Stimulated activated CD4-positive, alpha-beta T cell treated with anti-CD3 and anti-CD28 coated beads, TNF-alpha, amount 100 ng/mL, for 24 hours (primary cell): ENCODE measurements at places on chromosomes 7 and 10.

DNA sequence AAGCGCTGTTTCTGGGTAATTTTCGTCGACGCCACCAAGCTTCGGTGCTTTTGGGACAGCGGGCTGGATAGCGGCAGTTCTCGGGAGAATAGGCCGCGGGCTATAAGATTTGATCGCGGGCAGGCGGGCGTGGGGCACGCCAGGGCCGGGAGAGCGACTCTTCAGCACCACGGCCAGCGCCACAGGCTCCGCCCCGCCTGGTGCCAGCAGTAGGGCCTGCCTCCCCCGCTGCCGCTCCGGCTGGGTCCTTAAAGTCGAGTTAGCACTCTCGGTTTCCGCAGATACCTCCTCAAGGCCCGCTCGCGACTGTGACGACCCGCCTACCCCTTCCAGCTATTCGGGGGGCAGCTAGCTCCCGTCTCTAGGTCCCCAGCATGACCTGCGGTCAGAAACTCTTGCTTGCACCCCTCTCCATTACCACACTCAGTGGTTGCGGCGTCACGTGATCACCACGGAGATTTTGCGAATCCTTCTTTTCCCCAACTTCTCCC lies 9.4 kb downstream of the NXPH1 start:
- DNase-seq, result no peak

- no peak for DNase-seq
These were observed 6.7 kb downstream of the TES start for GRCh38 chr7:116216956-116217571.

DNA sequence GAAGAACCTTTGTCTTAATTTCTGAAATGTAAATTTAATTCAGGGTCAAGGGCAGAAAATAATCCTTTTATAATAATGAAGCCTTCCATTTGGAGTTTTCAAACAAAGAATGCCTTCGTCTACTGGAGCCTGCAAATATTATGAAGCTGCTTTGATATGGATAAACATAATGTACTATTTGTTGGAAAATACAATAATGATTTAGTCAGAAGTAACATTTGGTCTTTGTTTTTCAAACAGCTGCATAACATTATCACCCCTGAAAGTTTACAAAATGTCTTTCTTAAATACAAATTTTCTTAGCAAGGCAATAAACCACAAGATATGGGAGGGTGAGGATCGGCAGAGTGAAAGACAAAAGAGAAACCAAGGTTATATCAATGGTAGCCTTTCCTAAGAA lies 41.5 kb downstream of the TMEM26 start:
- no peak for DNase-seq

- no peak for DNase-seq
These were observed 894 bp downstream of the ATXN7L1 start for GRCh38 chr7:105875505-105875904.

- DNase-seq, result no peak
These were observed 41.1 kb downstream of the CCDC3 start for GRCh38 chr10:12960334-12960898.

- no peak for DNase-seq
These were observed 62.8 kb downstream of the CTBP2 start for GRCh38 chr10:125097409-125098070.

- DNase-seq, result no peak
These were observed 54.9 kb upstream of the RHOBTB1 start for GRCh38 chr10:60998932-60999331.

DNA sequence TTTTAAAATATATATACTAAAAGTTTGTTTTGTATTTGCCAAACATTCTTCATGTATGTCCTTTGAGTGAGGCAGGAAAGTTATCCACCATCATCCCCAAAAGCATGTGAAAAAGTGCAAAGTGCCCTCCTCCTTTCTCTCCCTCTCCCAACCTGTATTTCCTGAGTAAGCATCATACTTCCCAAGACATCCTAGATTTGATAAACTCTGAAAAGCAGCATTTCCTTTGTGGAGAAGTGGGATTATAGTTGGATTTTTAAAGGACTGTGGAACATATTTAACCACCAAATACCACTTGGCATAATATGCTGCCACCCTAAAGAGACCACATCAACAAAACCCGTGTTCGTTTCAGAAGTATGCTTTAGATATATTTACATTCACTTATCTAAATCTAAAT lies 36.9 kb downstream of the NET1 start:
- DNase-seq, result no peak

DNA sequence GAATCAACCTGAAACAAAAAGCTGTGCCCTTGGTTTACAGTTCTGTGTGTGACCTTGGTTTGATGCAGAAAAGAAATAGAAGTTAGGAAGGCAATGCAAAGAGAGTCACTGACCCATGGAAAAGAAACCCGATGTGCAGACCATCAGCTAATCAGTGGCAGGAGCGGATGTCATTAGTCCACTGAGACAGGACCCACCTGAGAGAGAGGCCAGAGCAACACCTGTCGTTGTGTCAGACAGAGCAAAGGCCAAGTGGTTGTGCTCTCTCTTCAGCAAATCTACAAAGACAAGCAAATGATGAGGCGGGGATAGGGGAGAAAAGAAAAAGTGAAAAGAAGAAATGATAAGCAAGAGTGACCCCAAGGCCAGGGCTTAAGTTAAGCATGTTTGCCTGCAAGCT lies 8.7 kb downstream of the GAD2 start:
- DNase-seq, result no peak

DNA sequence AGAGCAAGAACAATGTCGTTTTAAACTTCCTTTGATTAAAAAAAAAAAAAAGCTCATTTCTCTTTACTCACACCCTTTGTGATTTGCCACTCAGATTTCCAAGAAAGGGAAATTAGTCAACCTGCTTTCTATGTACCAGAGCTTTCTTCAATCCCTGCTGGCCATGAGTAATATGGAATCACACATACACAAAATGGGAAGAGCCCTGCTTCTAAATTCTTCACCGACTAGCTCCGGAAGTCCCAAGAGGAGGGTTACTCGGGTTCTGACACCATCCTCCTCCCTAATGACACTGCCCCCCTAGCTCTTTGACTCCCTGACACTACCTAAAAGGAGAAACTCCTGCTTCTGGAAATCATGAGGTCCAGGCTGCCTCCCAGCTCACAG lies 81.8 kb upstream of the SFMBT2 start:
- DNase-seq, result no peak

- DNase-seq, result no peak
These were observed 463.2 kb downstream of the GALNT17 start for GRCh38 chr7:71595176-71595575.

DNA sequence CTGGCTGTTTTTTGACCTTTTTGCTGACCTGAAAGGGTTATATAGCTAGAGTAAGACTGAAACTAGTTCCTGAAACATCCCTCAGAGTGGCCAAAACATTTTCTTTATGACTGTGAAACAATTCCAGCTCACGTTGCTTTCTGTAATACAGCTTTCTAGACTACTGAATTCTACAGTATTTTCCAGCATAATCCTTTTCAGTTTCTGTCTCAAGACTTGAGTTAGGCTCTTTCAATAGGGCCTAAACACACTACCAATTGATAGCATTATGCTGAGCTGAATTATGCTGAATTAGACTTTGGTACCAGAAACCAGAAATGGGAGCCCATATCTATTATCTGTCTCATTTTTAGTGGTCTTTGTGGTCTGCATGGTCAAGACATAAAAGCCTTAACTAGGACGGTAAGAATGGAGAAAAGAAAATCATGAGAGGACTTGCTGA lies 72.6 kb downstream of the EPDR1 start:
- no peak for DNase-seq

DNA sequence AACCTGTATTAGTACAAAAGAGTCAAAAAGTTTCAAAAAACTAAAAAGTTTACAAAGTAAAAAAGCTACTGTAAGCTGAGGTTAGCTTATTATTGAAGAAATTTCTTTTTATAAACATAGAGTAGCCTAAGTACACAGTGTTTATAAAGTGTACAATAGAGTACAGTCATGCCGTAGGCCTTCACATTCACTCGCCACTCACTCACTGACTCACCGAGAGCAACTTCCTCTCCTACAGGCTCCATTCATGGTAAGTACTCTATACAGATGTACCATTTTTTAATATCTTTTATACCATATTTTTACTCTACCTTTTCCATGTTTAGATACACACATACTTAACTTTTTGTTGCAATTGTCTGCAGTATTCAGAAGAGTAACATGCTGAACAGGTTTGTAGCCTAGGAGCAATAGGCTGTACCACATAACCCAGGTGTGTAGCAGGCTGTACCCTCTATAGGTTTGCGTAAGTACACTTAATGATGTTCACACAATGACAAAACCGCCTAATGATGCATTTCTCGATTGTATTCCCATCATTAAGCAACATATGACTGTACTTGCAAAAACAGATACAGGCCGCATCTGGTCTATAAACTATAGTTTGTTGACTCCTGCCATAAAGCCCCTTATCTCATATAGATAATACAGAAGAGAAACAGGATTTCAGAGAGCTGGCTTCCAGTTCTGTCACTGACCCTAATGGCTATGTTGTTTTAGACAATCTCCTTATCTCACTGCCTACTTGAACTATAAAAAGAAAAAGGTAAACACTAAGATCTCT lies 438.8 kb downstream of the HTR7 start:
- no peak for DNase-seq

GRCh38 chr10:127243490-127244272 lies 47.3 kb upstream of the INSYN2A start:
- no peak for DNase-seq

- DNase-seq, result no peak
These were observed 48.7 kb upstream of the OCM2 start for GRCh38 chr7:98038731-98039130.

GRCh38 chr7:30707391-30708357 lies 25.4 kb upstream of the CRHR2 start:
- DNase-seq, result no peak

GRCh38 chr7:23981314-23981713 lies 271.3 kb downstream of the STK31 start:
- DNase-seq, result no peak

- DNase-seq, result no peak
These were observed 15.4 kb upstream of the CCDC3 start for GRCh38 chr10:13016886-13017285.

DNA sequence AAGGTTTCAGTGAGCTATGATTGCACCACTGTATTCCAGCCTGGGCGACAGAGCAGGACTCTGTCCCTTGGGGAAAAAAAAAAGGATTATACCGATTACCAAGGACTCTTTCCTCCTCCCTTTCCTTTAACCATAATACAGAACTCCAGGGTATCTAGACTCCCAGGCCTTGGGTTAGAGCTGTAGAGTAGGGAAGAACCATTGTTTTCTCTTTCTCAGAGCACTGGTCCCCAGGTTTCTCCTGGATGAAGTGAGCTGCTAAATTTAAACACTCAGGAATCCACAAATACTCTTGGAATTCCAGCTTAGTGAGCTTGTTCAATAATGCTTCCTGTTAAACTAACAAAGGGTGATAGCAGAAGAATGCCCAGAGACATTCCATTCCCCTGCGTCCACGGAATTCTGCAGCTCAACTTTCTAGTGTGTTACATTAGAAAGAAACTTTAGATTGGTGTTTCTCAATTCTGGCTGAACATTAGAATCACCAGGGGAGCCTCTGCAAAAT lies 14.6 kb upstream of the RPEL1 start:
- DNase-seq, result no peak

DNA sequence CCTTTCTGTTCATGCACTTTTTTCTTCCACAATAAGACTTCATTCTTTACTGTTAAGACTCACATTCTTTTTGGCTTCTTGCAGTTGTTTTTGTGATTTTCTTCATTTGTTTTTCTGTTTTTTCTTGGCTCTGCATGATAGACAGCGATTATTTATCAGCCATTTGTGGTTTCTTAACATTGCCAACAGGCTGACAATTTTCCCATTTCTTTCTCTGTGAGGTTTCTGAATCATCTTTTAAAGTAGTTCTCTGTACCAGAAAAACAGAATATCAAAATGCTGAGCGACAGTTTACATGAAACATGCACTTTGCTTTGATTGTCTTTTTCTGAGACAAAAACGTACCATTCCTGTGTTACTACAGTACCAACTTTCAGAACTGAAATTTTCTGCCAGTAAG lies 334.2 kb upstream of the MAGI2 start:
- DNase-seq, result no peak

GRCh38 chr10:84613336-84614021 lies 285.1 kb downstream of the CCSER2 start:
- DNase-seq, result no peak

- no peak for DNase-seq
These were observed 90.3 kb upstream of the ZNF438 start for GRCh38 chr10:31121757-31122577.

GRCh38 chr7:24824896-24825295 lies 67.6 kb upstream of the GSDME start:
- DNase-seq, result no peak

DNA sequence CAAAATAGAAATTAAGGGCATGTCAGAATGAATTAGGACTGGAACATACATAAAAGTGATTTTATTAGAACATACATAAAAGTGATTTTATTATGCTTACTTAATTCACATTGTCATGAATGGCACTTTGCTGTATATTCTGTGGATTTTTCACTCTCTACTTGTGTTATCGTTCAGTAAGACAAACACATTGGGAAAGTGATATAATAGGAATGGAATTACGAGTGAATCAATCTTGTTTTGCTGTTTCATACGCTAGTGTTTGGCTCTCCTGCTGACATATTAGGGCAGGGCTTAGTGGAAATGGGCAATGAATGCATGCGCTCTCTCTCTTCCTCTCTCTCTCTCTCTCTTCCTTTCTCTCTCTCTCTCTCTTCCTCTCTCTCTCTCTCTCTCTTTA lies 561.1 kb downstream of the ACTR3B start:
- DNase-seq, result no peak

- no peak for DNase-seq
These were observed 20.4 kb upstream of the CCSER2 start for GRCh38 chr10:84308021-84308420.

- no peak for DNase-seq
These were observed 158.1 kb upstream of the PHF14 start for GRCh38 chr7:10815546-10815945.

DNA sequence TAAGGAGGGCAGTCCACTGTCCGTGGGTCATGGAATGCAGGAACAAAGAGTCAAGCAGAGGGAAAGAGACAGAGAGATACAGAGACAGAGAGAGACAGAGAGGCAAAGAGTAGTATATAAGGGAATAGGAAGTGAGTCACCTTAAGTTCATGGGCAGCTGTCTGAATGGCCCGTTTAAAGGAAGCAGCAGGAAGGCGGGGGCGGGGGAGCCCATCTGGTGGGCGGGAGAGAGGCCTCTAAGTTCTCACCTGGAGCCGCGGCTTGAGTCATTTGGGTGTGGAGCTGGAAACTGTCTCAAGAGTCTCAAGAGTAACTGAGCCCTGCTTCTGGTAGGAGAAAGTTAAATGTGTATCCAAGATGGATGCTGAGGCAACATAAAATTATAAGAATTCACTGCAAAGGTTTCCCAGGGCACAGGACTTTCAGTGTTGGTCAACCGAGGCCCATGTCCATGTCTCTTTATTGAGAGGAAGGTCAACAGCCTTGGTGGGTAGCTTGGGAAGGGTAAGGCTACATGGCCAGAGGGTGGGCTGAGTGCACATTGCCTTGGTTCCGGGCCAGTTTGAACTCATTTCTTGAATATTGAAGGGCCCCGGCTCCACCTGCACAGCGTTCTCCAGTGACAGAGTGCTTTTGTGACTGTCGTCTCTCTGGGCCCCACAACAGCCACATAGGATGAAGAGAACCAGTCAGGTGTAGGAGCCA lies 85.5 kb upstream of the CACUL1 start:
- peak; percentile 76 for DNase-seq

GRCh38 chr7:104552102-104552501 lies 223.7 kb downstream of the LHFPL3 start:
- no peak for DNase-seq

- no peak for DNase-seq
These were observed 262.2 kb downstream of the KIF20B start for GRCh38 chr10:89963451-89964102.
